ENCODE measurements at places on chromosomes 1 and 21.

DNA sequence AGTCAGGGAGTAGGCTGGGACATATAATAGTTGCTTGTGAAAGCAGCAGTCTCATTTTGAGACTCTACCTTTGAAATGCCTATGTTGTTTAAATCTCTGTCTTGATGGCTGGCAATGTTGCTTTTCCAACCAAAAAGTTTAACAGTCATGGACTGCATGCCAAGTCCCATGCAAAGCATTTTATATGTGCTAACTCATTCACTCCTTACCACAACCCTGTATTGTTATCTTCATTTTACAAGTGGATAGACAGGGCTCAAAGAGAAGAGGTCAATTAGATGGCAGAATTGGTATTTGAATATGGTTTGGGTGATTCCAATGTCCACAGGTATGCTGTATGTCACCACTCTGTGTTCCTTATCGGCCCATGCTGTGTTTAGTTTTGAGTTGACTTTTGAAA is 331.4 kb upstream of the USP24 start:
- no peak for DNase-seq

- no peak for DNase-seq
Measured at GRCh38 chr1:179197690-179198297, 31.7 kb downstream of the ABL2 start.

DNA sequence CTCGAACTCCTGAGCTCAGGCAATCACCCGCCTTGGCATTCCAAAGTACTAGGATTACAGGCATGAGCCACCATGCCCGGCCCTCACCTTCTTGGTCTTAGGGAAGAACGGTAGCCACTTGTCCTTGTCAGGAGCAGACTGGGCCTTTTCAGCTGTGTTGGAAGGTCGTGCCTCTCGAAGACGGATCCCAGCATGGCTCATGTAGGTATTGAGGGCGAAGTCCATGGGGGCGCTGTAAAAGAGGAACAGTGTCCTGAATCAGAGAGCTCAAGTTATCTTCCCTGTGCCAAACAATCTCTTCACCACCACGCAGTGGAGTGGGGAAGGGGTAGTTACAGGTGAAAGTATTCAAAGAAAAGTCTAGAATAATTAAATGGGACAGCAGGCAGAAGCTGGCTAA is 35.9 kb downstream of the LRRC71 start:
- DNase-seq: no peak

GRCh38 chr21:18550361-18550760 is 146.8 kb upstream of the TMPRSS15 start:
- DNase-seq: no peak

GRCh38 chr1:95308276-95309030 is 74.4 kb downstream of the RWDD3 start:
- no peak for DNase-seq

- DNase-seq: peak; percentile 93
Measured at GRCh38 chr1:2049718-2050431, at the start of gene PRKCZ. Gene PRKCZ, plus strand, starts transcription at chr1:2050411. Its CDS starts 220 bp downstream, at chr1:2050631.

- no peak for DNase-seq
Measured at GRCh38 chr1:29504709-29505410, 268.5 kb downstream of the PTPRU start.

DNA sequence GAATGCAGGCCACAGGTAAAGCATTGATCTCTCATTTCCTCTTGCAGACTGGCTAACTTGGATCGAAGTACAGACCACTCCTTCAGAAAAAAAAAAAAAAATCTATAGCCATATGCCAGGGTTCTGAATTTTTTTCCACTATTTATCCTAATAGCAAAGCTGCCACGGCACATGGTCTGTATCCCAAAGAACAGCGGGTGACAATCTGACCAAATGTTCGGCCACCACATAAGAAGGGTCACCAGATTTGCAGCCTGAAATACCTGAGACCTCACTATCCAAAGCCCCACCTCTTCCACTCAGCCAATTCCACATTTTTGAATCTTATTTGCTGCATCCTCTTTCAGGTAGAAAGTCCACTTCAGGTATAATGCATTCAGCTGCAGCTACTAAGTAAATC is 55.6 kb upstream of the RGS7 start:
- DNase-seq: no peak

DNA sequence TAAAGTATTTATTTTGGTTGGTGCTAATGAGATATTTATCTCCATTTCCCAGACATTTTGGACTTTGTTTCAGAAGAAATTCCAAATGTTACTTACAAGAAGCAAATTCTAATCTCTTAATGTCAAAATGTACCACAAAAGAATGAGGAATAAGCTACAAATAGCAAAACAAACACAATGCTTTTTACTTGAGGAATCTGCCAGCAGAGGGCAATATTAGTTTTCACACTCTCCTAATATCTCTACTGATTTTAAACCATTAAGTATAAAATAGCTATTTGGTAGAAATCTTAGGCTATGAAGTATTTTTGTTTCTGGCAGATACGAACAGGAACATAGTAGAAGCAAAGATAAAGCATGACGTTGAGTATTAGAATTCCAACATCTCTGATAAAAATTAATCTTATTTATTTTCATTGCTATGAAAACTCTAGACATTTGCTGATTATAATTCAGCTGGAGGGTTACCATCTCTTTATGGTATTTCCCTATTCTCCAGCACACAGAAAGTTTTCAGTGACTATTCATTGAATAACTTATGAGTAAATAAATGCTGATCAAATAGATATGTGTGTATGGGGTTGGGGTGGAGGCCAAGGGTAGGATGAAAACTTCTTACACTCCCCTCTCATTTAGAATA is 13.4 kb upstream of the HMCN1 start:
- DNase-seq: peak; percentile 8

GRCh38 chr1:182340233-182341058 is 51.1 kb downstream of the GLUL start:
- DNase-seq: no peak
